ENCODE measurements at places on chromosomes 13 and 19.
A peak's percentile ranks its signal among the peaks of the same experiment; 100 is the strongest.

DNA sequence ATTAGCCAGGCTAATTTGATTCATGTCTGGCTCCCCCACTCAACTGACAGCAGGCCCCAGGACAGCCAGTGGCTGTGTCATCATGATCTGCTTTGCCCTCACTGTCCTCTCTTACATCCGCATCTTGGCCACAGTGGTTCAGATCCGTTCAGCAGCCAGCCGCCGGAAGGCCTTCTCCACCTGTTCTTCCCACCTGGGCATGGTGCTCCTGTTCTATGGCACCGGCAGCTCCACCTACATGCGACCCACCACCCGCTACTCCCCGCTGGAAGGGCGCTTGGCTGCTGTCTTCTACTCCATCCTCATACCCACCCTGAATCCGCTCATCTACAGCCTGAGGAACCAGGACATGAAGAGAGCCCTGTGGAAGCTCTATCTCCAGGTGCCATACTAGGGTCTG, 79.7 kb downstream of the PEG3 start:
- DNase-seq: no peak

DNA sequence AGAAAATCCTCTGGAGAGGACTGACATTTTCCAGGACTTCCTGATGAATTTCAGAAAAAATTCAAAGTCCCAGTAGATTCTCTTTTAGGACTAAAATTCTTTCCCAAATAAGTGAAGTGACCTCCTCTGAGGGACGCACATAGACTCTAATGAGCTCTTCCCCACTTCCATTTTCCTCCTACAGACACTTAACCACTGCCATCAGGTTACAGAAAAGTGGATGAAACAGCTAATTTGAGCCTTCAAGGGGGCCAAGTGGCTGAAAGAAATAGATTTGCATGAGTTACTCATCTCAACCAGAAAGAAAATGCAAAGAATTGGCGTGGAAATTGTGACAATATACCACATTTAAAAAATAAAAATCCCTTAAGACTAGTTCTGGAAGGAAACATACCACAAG, 185.3 kb upstream of the EDNRB start:
- no peak for DNase-seq

GRCh38 chr19:42249769-42250168, 5.2 kb downstream of the ERF start:
- no peak for DNase-seq

DNA sequence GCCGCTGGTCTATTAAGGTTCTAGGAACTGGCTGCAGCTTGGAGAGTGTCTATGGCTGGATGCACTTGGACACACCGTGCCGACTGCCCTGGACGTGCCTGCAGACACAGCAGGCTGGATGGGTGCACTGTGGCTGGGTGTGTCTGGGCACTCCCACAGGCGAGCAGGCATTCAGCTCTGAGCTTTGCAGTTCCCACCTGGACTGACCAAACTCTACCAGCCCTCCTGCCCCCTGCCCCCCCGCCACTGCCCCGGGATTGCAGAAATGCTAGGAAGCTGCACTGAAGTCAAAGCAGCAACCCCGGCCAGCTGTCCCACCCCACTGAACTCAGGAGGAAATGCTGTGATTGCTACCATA, 7.0 kb upstream of the LRP3 start:
- DNase-seq: no peak

DNA sequence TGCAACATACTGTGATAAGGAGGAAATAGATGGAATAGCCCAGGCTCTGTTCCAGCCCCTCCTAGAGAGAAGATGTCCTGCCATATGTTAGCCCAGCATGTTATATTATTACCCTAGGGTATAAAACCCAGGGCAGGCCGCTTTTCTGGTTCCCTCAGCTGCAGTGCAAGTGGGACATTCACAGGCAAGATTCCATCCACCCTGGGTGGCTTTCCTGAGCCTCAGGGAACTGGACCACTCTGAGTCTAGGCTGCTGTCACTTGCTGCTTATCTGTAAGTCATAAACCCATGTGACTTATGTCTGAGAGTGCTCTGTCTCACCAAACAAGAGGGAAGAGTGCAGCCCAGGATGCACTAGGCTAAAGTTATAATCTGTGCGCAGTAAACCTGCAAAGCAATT, 413.2 kb downstream of the MZT1 start:
- no peak for DNase-seq

GRCh38 chr19:47111682-47112165, 1.9 kb downstream of the ZC3H4 start:
- DNase-seq: no peak

DNA sequence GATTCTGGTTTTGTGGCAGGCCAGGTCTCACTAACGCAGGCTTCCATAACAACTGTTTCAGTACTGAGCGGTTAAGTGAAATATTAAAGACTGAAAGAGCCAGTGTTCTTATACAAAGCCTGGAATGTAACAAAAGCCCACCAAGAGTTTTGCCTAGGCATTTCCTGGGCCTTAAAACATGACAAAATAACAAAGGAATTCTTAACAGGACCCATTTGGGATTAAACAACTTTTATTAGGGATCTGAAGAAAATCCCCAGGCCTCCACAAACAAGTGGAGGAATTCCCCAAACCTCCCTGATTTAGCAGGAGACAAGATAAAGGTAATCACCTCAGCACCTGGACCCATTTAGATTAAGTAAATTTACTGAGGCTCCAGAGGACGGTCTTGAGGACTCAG, 799.7 kb upstream of the SPRY2 start:
- no peak for DNase-seq

DNA sequence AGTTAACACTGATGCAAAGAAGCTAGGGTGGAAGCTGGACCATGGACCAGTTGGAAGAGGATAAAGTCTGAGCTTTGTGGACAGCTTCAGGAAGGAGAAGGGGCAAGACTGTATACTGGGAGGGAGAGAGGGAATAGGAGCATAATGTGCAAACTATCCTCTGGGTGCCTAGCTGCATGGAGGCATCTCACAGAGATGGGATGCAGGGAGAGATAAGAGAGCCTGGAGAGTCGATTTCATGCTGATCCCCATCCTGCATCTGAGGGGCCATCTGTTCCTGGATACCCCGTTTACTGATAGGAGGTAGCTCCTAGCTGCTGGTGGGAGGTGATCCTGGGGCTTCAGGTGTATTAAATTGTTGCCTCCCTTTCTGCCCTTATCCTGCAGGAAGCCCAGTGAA, 8.8 kb downstream of the CYP4F3 start:
- no peak for DNase-seq

DNA sequence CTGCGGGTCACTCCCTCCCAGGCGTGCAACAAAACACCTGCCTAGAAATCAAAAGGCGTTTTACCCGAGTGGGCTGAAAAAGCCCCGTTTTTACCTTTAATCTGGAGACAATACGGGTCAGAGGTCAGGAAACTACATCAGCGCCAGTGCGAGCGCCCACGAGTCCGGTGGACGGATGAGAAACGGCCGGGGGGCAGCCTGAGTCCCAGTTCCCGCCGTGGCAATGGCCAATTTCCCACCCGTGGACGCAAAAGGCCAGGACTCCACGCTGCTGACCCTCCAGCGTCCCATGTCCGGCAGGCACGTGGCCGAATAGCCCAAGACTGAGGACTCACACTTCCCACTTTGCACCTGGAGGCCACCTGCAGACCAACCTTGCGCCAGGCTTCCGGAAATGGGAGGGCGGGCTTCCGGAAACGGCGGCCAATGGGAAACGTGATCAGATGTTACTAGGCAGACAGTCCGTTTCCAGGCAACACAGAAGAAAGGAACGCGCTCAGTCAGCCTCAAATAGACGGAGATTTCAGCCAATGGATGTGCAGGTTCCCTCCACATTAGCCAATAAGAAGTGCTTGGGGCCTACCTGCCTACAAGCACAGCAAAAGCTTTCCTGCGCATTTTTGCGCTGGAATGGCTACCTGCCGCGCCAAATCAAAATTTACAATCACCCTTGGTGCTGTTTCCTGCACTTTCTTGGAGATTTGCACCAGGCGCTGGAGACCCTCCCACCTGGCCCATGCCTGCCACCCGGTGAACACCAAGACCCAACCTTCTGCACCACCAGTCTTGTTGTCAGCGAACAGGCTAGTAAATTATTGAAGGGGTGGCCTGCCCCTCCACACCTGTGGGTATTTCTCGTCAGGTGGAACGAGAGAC, 47.4 kb downstream of the ZFP14 start:
- DNase-seq: peak; percentile 53

GRCh38 chr19:48639483-48640375, 2.5 kb upstream of the DBP start:
- no peak for DNase-seq

GRCh38 chr13:91056746-91057145, 290.7 kb upstream of the MIR17HG start:
- DNase-seq: no peak

DNA sequence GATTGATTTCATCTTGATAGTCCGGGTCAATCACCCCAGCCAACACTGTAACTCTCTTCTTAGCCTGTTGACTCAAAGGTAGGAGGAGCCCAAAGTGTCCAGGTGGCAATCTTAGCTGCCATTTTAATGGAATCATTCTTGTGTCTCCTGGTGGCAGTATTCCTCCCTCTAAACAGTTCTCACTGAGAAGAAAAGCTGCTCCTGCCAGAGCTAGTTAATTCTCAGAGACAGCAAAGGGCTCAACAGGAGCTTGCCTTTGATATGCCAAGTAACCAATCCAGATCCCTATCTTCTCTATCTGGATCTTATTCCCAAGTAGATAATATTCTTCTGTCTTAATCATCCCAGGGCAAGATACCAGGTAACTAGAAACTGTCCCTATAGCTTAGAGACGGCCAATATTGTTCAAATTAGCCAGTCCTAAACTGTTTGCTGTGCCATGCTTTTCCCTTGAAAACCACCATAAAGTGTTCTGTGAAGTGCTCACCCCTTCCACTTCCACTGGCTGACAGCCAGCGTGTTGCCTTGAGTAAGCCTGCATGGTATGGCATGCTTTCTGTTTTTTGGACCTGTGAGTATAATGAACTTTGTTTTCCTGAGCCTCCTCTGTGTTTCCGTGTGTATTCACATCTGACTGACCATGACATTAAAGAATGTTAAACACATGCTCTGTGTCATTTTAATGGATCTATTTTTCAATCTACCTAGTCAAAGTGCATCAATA, 463.7 kb upstream of the SLITRK5 start:
- no peak for DNase-seq

DNA sequence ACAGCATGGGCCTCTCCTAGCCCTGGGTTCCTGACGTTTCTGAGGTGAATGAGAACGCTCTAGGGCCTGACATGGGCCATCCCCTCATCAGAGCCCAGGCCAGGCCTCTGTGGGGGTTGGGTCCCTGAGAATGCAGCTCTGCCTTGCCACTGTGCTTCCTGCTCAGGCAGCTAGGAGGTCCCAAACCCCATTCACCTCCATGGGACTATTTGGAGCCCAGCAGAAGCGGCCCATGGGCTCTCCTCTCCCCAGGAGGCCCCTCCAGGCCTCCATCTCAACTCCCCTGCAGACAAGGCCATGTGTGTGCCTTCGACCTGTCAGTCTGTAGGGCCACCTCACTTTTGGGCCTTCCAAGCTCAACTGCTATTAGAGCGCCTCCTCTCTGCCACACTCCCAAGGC, 36.9 kb downstream of the ELL start:
- no peak for DNase-seq

All from activated gamma-delta T cell treated with Interleukin-2 at 50 U/mL for 16 hours (primary cell).